Mammary epithelial cell (primary cell): ENCODE measurements at places on chromosomes 6 and 20. TPM values are rescaled to one million over a fixed set of nuclear protein-coding genes. Genes with fewer than 3 reads are reported as not detected.

Gene SLC17A1
- total RNA-seq = not detected

Gene TXNDC5
- 170 TPM for total RNA-seq

Gene EEF1A2
- total RNA-seq = 0.33 TPM

Gene NTSR1
- 0.13 and 0.14 TPM in 2 replicates for total RNA-seq

Gene GPLD1
- 0.33 TPM for total RNA-seq

Gene PNLDC1
- total RNA-seq = 0.33 TPM

Gene BRPF3
- total RNA-seq = 10.8 TPM

Gene PRR18
- total RNA-seq = 0.50 TPM

Gene PSORS1C1
- 3.7 TPM for total RNA-seq

Gene KHDC1
- 0.71 and 1.1 TPM in 2 replicates for total RNA-seq

Gene ADISSP
- total RNA-seq = 54.9 and 59.9 TPM in 2 replicates
